ENCODE measurements at places on chromosomes 4 and X. TPM values are rescaled to one million over a fixed set of nuclear protein-coding genes. Genes with fewer than 3 reads are reported as not detected.

- no peak overlapping the region for H3K27ac ChIP-seq
- peak; percentile 12 for DNase-seq
- no peaks in the 10 kb centered on the region for H3K27me3 ChIP-seq
- H3K4me3 ChIP-seq = no peak overlapping the region
- peaks cover 16% of the 10 kb centered on the region for H3K36me3 ChIP-seq
- H3K4me1 ChIP-seq = no peaks in the 10 kb centered on the region
Measured at GRCh38 chr4:169410839-169411770, 140.3 kb upstream of the SH3RF1 start.

- no peaks in the 10 kb centered on the region for H3K36me3 ChIP-seq
- H3K27me3 ChIP-seq = no peaks in the 10 kb centered on the region
- no peak for DNase-seq
- no peak overlapping the region for H3K27ac ChIP-seq
Measured at GRCh38 chr4:181685461-181685860, 557.7 kb upstream of the TENM3 start.

GRCh38 chrX:33156152-33156726 is 55.1 kb downstream of the DMD start:
- H3K27ac ChIP-seq = no peak overlapping the region
- no peaks in the 10 kb centered on the region for H3K4me1 ChIP-seq
- no peak overlapping the region for H3K4me3 ChIP-seq
- H3K27me3 ChIP-seq = no peaks in the 10 kb centered on the region
- DNase-seq = no peak
- H3K36me3 ChIP-seq = no peaks in the 10 kb centered on the region

GRCh38 chr4:10173754-10174749 is 57.5 kb upstream of the WDR1 start:
- DNase-seq = no peak
- H3K36me3 ChIP-seq = no peaks in the 10 kb centered on the region
- H3K4me1 ChIP-seq = no peaks in the 10 kb centered on the region
- H3K27me3 ChIP-seq = no peaks in the 10 kb centered on the region
- no peak overlapping the region for H3K27ac ChIP-seq

DNA sequence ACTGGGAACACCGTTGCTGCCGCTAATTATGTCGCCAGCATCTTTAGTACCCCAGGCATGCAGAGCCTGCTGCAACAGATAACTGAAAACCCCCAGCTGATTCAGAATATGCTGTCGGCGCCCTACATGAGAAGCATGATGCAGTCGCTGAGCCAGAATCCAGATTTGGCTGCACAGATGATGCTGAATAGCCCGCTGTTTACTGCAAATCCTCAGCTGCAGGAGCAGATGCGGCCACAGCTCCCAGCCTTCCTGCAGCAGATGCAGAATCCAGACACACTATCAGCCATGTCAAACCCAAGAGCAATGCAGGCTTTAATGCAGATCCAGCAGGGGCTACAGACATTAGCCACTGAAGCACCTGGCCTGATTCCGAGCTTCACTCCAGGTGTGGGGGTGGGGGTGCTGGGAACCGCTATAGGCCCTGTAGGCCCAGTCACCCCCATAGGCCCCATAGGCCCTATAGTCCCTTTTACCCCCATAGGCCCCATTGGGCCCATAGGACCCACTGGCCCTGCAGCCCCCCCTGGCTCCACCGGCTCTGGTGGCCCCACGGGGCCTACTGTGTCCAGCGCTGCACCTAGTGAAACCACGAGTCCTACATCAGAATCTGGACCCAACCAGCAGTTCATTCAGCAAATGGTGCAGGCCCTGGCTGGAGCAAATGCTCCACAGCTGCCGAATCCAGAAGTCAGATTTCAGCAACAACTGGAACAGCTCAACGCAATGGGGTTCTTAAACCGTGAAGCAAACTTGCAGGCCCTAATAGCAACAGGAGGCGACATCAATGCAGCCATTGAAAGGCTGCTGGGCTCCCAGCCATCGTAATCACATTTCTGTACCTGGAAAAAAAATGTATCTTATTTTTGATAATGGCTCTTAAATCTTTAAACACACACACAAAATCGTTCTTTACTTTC is 1.8 kb downstream of the UBQLN2 start:
- no peak for DNase-seq
- H3K4me1 ChIP-seq = peaks cover 14% of the 10 kb centered on the region
- peak overlapping the region; percentile 98 for H3K27ac ChIP-seq
- H3K4me3 ChIP-seq = peak overlapping the region; percentile 64
- no peaks in the 10 kb centered on the region for H3K36me3 ChIP-seq

FATE1 gene
- total RNA-seq = not detected

DNA sequence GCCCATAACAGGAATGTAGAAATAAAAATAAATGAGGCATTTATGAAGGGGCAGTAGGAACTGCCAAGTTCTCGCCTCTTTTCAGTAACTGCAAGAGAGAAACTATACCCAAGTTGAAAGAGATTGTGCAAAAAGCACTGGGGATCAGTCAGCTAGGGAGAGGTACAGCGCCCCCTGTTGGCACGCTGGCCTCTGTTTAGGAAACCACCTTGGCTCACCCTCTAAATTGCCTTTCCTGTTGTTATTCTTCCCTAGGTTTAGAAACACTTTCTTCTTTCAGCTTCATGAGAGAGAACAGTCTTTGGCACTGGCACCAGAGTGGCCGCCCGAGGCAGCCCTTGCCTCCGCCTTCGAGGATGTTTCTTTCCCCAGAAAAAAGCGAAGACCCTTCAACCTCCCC is 348.5 kb downstream of the MID1IP1 start:
- H3K27ac ChIP-seq = no peak overlapping the region
- H3K4me3 ChIP-seq = no peak overlapping the region
- peak; percentile 83 for DNase-seq
- no peaks in the 10 kb centered on the region for H3K36me3 ChIP-seq
- H3K27me3 ChIP-seq = no peaks in the 10 kb centered on the region

DNA sequence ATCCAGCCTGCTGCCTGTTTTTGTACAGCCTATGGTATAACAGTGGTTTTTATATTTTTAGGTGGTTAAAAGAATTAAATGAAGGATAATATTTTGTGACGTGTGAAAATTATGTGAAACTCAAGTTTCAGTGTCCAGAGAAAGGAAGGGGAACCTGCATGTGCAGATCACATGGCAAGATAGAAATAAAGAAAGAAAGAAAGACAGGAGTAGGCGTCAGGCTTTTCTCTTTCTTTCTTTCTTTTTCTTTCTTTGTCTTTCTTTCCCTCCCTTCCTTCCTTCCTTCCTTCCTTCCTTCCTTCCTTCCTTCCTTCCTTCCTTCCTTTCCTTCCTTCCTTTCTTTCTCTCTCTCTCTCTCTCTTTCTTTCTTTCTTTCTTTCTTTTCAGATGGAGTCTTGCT is 42.0 kb upstream of the HUWE1 start:
- no peaks in the 10 kb centered on the region for H3K27me3 ChIP-seq
- no peak overlapping the region for H3K27ac ChIP-seq
- H3K4me3 ChIP-seq = no peak overlapping the region
- H3K4me1 ChIP-seq = no peaks in the 10 kb centered on the region

WNK3 gene
- total RNA-seq = 2.0 TPM

GRCh38 chr4:25970691-25971432 is 56.8 kb downstream of the SMIM20 start:
- H3K36me3 ChIP-seq = no peaks in the 10 kb centered on the region
- no peak for DNase-seq
- no peak overlapping the region for H3K27ac ChIP-seq
- H3K4me3 ChIP-seq = no peak overlapping the region
- H3K27me3 ChIP-seq = no peaks in the 10 kb centered on the region

Measured in tibial nerve (tissue), 4 donors.